ENCODE measurements at places on chromosomes 13 and 19.

- no peak for DNase-seq
Observed at GRCh38 chr19:53007200-53007599, 6.5 kb upstream of the ERVV-1 start.

DNA sequence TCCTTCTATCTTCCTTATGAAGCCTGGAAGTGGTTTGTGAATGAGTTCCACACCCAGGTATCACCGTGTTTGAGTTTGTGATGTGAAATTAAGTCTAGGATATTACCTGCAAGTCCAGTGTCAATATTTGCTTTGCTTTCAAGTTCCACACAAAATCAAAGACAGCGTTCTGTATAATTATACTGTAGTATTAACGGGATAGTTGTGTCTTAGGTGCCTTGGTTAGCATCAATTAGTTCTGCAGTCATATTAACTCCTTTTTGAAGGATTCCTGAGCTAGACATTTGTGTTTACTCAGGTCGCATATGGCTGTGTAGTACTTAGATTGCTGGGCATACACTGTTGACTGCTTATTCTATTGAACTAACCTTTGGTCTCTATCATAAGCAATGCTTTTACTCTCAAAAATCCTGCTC is 54.4 kb downstream of the ERCC5 start:
- DNase-seq, result no peak

DNA sequence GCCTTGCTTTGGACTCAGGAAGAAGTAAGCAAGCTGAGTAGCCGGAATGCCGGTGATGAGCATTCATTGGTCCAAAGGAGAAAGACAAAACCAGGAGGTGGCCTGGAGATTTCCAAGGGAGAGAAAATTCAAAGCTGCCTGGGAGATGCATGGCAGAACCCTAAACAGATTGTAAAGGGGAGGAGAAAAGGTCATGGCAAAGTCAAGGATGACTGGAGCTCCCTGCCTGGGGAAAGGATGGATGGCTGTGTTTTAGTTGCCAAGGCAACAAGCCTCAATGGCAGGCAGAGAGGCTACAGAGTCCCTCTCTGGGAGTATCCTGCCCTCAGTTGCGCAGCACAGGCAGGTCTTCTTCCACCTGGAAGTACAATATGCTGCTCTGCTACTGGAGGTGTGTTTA is 134.0 kb downstream of the ENOX1 start:
- DNase-seq, result no peak

DNA sequence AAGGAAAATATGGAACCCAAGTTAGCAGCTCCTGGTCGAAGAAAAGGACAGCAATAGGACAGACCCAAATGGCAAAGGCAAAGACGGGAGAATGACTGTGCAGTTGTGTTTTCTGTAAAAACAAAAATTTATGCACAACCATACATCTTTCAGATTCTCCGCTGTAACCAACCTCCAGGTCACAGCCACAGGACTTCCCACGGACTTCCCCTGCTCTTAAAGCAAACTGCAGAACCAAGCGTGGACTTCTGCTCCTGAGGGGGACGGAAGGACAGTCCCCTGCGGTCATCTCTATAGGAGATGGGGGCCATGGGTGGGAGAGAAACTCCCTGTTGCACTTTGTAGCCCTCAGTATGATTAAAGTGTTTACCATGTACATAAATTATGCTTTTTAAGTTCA is 2.5 kb downstream of the GRTP1 start:
- DNase-seq, result no peak

GRCh38 chr13:29748097-29748496 is 102.3 kb downstream of the UBL3 start:
- DNase-seq, result no peak

All from amniotic stem cell (primary cell).